ENCODE measurements at places on chromosomes 12 and 14. TPM values are rescaled to one million over a fixed set of nuclear protein-coding genes. Genes with fewer than 3 reads are reported as not detected.

GRCh38 chr12:101878243-101878821, 952 bp downstream of the DRAM1 start:
- DNase-seq: no peak

- DNase-seq: no peak
Measured at GRCh38 chr14:82755476-82755875, 1221.8 kb upstream of the SEL1L start.

Gene MYF6
- total RNA-seq: not detected

Gene OTOGL
- total RNA-seq: not detected

GRCh38 chr12:2281446-2281845, 228.7 kb downstream of the CACNA1C start:
- no peak for DNase-seq

DNA sequence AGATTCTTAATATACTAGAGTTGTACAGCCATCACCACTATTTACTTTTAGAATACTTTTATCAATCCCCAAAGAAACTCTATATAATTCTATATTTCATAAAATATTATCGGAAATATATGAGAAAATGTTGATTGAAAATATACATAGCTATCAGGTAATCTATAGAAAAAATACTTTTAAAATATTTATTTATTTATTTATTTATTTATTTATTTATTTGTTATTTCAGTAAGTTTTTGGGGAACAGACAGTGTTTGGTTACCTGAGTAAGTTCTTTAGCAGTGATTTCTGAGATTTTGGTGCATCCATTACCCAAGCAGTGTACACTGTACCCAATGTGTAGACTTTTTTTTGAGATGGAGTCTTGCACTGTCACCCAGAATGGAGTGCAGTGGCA, 206.6 kb upstream of the DAAM1 start:
- DNase-seq: no peak

DNA sequence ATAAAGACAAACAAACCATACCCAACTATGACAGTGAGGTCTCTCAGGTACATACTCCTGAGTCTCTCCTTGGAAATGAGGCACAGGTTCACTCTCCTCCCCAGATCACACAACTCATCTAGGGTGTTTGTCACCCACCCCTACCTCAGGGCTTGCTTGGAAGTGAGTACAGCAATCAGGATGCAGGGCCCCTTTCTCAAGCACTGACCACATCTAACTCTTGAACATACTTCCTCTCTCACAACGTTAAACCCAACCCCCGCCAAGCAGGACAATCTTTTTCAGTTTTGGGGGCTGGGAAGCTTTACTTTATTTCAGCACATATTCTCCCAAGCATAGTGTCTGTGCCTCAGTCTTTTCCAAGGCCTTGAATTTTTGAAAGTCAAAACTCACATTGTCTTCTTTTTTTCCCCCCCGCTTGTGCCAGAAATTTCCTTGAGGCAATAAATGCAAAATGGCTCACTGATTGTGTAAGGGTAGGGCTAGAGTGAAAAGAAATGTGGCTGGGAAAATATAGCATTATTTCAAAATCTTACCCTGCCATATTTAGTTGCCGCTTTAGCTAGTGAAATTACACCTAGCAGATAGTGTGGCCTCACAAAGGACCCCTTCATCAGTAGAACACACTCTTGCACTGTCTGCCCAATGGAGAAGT, 2.4 kb upstream of the GPR65 start:
- no peak for DNase-seq

Gene C3AR1
- total RNA-seq: 16.9 TPM

DNA sequence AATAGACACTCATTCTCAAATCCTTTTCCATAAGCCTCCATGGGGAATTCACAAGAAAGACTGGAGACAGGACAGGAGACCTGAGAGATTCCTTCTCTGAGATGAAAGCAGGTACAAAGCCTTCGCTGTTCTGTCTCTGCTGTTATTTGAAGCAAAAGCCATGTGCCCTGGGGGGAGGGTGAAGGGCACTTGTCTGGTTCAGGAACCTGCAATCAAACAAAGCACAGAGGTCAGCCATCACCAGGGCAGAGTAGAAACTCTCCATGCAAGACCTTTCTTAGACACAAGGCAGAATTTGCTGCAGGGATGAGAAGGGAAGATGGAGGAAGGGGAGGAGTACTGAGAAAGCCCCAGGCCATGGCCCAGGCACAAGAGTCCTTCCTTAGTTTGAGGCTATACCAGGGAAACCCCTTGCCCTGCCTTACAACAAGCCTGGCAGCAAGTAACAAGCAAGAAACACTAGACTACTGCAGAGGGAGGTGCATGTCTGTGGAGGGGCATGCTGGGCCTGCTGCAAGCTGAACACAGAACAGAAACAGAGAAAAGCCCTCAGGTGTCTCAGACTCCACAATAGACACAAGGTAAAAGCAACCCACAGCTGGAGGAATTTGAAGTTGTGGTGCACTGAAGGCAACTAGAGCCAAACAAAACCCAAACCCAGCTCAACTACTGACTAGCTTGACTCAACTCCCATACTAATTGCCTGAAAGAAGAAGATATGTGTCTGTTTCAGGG, 7.8 kb upstream of the ART4 start:
- no peak for DNase-seq

DNA sequence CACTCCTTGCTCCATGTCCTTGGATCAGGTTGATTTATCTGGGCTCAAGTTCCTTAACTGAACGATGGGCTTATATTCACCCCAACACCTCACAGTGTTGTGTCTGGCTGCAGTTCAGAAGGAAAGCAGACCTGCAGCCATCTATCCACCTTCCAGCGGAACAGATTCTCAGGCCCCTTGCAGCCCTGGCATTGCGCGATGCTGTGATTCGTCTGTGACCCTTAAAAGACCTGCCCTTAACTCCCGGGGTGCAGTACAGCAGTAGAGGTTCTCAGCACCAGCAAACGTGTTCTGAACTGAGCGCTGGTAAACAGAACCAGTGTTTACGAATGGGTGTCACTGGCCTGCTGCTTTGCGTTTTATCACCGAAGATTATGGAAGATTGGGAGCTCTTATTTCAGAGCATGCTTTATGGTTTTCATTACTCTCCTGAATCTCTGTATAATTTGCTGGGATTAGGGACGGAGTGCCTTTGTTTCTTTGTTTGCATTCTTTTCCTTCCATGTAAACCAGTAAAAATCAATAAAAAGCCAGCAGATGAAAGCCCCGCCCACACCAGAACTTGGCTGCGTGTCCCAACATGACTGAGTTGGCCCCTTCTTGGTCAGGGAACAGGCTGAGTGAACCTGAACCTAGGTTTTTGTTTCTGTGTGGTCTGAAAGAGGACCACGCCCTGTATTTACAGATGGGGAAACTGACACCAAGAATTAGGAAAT, 286.7 kb upstream of the CRY1 start:
- no peak for DNase-seq

DNA sequence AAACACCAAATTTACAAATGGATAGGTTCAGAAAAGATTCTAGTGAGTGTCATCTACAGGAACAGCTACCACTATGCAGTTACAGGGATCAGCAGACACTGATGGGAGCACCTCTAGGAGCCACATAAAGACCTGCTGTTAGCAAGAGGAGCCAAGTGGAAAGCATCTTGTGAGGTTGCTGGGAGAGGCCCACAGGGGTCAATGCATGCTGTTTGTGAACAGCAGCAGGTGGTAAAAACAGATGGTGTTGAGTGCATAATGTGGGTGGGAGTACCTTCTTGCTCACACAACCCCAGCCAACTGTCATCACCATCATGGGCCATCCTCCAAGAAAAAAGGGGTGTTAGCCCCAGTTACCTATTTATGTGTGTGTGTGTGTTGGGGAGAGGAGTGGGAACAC, 215.2 kb upstream of the SSTR1 start:
- DNase-seq: no peak
